Fibroblast of skin of left quadriceps (primary cell): ENCODE measurements at places on chromosomes 12 and 14.

DNA sequence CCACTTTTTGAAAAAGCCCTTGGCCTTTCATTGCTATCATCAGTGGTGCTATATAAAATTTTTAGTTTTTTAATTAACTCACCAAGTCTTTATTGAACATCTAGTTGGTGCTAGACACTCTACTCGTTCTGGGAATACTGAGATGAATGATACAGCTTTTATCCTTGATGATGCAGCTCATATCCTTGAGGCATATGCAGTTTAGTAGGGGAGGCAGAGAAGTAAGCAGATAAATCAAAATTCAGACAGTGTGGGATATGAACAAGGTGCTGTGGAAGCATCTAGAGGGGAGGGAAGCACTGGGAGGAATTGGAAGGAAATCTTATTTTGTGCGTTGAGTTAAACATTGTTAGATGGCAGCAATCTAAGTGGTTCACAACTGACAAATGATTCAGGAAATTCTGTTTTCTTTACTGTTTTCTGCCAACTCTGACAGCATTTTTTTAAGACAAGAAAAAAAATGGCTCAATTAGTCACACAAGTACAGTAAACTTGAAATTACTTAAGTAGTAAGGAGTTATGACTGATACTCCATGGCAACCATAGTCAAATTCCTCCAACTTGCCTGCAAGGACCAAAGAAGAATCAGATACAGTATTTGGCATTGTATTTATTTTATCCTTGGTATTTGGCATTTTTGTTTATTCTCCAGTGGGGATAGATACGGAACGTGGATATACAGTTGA, 119.2 kb downstream of the TMTC2 start:
- no peak for DNase-seq

DNA sequence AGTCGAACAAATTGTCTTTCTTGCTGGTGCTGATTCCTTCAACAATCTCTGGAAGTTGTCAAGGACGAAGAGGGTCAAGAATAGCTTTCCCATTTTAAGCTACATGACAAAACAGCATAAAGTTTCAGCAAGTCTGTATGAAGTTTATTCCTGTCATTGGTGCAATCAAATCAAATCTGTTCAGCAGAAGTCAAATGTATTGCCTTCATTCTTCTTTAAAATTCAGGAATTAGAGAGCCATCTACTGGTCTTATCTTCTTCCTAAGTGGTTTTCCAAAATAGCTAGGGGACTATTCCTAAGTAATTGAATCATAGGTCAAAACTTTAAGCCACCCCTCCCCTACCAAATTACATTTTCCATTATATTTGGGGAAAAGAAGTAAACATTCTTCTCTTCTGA, 990.2 kb downstream of the GALC start:
- no peak for DNase-seq

DNA sequence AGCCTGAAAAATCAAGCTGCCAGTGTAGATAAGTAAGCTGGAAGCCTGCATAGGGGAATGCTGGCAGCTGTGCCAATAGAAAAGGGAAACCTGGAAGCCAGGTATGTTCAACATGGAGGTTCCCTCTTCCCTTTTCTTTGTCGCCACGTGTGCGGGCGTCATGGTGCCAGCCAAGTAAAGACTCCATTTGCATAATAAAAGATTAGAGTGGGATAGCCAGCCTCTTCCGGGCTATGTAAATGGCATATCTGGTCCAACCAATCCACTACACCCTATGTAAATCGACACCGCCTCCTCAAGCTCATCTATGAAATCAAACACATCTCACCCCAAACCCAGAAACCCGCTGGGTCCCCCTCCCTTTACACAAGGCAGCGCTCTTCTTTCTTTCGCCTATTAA, 5.6 kb upstream of the ADGRD1 start:
- DNase-seq: no peak

DNA sequence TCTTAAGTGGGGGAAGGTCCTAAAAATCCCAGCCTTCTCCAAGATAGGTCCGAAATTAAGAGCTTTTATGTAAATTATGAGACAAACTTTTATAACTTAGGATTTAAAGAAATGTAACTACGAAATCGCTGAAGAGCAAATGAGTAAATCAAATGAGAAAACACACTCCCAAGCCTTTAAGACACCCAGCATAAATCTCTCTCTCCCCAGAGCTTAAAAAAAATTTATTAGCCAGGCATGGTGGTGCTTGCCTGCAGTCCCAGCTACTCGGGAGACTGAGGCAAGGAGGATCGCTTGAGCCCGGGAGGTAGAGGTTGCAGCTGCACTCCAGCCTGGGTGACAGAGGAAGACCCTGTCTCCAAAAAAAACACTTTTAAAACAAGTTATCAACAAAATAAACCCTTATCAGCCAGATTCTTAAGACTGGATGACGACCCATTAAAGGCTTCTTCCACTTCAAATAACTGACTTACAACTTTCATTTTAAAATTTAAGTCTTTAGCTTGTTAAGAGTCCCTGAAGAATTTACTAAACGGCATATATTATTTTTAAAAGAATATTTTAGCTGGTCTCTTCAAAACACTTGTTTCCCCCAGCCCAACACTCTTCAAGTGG, 3.2 kb downstream of the PTGES3 start:
- DNase-seq: no peak

DNA sequence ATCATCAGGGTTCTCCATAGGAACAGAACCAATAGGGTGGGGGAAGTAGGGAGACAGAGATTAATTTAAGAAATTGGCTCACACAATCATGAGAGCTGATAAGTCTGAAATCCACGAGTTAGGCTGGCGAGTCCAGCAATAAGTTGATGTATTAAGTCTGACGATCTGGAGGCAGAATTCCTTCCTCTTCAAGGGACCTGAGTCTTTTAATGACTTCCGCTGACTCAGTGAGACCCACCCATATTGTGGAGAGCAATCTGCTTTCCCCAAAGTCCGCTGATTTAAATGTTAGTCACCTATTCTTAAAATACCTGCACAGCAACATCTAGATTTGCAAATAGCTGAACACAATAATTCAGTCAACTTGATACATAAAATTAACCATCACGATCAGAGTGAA, 97.8 kb downstream of the SPTSSA start:
- no peak for DNase-seq
